ENCODE measurements at places on chromosomes 12 and 14.

DNA sequence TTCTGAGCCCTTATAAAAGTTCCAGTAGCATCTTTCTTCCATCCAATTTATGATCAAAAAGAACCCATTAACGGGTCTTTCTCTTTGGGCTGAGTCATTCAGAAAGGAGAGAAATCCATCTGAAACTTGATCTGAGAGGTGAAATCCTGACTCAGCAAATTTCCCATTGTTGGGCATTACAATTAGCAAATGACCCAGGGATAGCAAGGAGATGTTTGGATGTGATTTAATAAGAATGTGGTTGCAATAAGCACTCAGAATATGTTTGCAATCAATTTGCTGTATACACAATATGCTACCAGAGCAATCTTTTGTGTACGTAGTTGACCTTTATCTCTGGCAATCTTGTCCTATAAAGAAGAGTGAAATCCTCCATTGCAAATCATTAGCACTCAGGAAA, 122.7 kb downstream of the CCDC60 start:
- DNase-seq, result no peak

GRCh38 chr12:42140901-42141300, 3.8 kb downstream of the GXYLT1 start:
- no peak for DNase-seq

GRCh38 chr12:115134298-115134697, 450.3 kb upstream of the TBX3 start:
- no peak for DNase-seq

DNA sequence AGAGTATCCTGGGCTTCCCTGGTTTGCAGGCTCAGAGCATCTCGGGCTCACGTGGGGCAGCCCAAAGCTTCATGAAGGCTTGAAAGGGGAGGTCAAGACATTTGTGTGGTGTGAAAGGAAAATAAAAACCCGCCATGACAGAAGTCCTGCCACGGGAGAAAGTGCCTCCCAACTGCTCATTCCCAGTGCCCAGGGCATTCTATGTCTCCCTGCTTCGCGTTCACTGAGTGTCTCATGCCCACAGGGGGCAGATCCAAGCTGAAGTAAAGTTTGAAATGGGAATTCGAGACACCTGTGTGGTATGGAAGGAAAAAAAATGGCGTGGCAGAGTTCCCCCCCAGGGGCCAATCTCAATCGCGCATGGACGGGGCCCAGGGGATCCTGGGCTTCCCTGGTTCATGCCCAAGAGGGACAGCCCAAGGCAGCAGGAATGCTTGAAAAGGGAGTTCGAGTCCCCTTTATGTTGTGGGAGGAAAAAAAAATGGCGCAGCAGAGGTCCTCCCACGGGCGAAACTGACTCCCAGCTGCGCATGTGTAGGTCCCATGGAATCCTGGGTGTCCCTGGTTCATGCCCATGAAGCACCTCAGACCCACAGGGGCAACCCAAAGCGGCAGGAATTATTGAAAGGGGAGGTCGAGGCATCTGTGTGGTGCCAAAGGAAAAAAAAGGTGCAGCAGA, 576.7 kb downstream of the ALG10 start:
- no peak for DNase-seq

GRCh38 chr14:28589792-28590191, 176.8 kb upstream of the FOXG1 start:
- DNase-seq, result no peak

- no peak for DNase-seq
These were observed 3.3 kb downstream of the CNOT2 start for GRCh38 chr12:70246580-70246979.

GRCh38 chr12:131555197-131555846, 155.6 kb upstream of the SFSWAP start:
- DNase-seq, result no peak

GRCh38 chr12:16583969-16584745, 21.8 kb downstream of the LMO3 start:
- DNase-seq, result no peak

GRCh38 chr14:82854901-82855300, 1321.2 kb upstream of the SEL1L start:
- DNase-seq, result no peak

GRCh38 chr12:132142679-132143335, 1.3 kb downstream of the DDX51 start:
- no peak for DNase-seq

GRCh38 chr12:51023625-51024382, 2.4 kb downstream of the SLC11A2 start:
- no peak for DNase-seq

DNA sequence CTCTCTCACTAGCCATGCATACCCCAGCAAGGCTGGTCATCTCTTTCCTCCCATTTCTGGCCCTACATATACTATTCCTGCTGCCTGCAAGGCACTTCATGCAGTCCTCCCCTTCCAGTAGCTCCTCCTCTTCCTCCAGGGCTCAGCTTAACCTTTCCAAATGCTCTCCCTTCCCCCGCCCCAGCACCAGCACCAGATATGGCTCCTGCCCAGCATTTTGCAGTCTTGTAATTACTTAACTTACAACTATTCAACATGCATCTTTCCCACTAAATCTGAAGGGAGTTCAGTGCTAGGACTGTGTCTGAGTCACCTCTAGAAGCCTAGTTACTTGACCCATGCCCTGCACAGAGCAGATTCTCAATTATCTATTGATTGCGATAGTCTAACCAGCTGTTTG, 1.8 kb upstream of the FBXO21 start:
- DNase-seq, result no peak

DNA sequence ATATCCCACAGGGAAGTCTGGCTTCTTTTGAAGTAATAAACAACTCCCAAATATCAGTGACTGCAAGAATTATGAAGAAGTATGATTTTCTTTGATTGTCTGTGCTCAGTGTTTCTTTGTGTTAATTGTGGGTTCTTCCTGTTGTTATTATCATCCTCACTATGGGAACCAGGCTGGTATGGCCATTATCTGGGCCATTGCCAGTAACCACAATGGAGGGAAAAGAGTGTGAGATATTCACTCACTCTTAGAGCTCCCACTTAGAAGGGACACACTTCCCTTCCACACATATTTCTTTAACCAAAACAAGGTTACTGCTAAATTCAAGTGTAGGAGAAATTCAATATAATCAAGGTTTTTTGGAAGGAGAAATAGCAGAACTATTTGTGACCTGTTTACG, 503.7 kb downstream of the SLC6A15 start:
- no peak for DNase-seq

DNA sequence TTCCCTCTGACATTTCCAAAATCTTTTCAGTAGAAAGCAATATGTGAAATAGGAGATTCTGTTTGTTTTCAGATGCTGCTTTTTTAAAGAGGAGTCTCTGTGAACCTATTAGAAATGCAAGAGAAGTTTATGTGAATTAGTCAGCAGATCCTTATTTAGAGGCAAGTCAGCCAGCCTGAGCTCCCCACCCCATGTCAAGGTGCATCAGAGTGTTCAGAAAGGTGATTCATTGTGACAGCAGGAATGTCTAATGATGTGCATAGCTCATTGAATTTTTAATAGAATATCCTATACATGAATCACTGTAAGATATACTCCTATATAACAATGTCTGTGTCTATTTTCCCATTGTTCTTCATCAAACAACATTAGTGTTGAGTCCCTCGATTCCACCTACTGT, 1222.4 kb upstream of the USP15 start:
- DNase-seq, result no peak

DNA sequence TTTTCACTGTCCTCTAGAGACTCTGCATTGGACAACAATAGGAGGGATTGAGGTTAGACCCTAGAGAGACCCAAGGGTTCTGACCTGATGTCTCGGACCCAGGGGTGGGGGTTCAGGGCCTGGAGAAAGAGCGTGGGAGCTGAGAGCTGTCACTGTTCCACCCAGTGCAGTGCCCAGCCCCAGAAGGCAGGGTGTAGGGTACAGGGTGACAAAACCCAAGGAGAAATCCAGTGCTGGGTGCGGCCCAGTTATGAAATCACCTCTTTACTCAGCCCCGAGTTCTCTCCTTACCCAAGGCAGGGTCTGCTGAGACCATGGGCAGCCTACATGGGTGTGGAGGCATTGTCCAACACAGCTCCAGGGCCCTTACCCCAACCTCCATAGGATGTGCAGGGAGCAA, 2.6 kb downstream of the AQP2 start:
- DNase-seq, result no peak

DNA sequence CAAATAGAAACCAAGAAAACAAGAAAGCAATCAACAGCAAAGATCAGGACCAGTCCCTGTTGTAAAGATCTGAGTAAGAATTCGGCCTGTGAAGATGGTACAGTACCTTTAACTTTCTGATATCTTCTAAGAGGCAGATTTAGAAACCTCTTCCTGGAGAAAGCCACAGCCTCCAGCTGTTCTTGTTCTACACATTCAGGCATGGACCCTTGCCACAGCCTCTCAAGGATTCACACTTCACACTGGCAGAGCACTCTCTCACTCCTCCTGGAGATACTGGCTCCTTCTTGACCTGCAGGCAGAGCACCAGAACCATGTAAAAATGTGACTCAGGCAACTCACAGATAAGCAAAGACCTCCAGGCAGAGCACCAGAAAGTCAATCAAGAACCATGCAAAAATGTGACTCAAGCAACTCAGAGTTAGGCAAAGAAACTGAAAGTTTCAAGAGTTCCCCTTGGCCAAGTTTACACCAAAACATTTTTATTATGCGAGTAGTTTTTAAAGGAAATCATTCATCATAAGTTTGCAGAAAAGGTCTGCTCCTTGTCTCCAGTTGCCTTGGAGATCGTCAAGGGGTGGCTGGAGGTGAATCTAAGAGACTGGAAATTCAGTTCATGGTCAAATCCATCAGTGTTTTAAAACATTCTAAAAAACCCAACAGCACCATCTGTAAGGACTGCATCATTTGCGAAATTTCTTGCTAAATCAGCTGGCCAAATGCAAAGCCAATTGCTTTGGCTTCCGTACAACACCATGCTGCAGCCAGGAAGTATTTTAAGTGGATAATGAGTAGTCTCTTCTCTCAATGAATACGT, 119.3 kb upstream of the MDM1 start:
- no peak for DNase-seq

GRCh38 chr12:13981296-13981962, at the start of gene GRIN2B:
Gene GRIN2B (minus strand): TSS chr12:13981602. CDS start chr12:13866208, 115,394 bp downstream.
- DNase-seq, result no peak

DNA sequence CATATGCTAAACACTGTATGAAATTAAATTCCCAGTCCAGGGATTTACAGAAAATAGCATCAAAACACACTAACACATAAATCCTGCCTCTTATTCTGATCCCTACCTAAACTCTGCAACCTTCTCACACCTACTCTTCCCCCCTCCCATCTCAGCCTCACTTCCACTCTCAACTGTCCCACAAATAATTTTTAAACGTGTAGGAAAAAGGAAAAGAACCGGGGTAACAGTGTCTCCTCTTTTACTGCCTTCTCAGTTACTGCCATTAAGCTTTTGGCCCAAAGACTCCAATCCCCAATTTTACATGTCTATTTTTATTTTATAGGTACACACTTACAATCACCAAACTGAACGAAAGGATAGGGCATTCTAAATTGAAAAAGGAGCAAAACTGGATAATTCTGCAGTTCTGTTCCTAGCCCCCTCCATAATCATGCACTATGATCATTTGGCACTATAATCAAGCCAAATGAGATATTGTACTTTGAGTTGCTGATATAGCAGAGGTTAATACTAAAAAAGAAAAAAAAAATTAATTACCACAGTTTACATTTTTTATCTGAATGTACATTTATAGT, 2.9 kb downstream of the DUSP16 start:
- DNase-seq, result no peak

- no peak for DNase-seq
These were observed at the start of gene OAS1 for GRCh38 chr12:112906712-112907414. Gene OAS1 (plus strand): TSS chr12:112906962. CDS start chr12:112907040, 78 bp downstream.

- no peak for DNase-seq
These were observed 92.8 kb upstream of the TMTC2 start for GRCh38 chr12:82593901-82594396.

- no peak for DNase-seq
These were observed 220.6 kb upstream of the RGS6 start for GRCh38 chr14:71711619-71712018.

DNA sequence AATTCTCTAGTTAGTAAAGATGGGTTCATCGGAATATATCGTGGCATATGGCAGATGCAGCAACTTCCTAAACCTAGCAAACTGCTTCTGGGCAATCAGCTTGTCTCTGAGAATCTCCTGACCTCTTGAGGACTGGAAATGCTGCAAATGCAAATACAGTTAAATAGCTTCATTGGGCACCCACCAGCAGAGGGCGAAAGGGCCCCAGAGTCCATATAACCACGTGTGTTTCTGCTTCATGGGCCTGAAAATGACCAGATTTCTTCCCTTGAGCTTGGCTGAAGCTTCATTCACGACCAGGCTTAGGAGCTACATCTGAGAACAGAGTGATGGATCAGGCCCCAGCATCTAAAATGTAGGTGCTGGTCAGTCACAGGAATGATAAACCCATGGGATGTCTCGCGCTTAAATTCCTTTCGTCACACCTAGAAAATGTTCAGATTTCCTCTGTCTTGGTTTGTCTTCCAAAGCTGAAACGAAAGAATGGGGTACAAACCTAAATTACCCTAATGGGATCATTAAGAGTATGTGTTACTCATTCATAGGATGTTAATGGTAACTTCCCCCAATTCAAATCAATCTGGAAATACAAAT, 1482.5 kb upstream of the TMEM132C start:
- peak; percentile 58 for DNase-seq

DNA sequence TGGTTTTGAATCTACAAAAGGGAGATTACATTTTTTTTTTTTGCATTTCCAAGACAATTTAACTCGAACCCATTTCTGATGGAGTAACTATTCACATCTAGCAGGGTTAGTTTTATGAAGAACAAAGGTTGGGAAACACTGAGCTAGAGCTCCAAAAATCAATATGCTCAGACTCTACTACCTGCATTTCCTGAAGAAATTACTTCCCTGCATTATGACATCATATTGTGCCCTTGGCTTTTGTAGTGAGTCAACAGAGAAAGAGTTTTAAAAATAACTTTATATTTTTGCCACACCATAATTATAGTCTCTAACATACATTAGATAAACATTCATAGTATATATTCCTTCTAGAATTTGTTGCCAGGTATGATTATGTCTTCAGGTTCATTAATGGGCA, 14.8 kb downstream of the GRIP1 start:
- DNase-seq, result no peak

DNA sequence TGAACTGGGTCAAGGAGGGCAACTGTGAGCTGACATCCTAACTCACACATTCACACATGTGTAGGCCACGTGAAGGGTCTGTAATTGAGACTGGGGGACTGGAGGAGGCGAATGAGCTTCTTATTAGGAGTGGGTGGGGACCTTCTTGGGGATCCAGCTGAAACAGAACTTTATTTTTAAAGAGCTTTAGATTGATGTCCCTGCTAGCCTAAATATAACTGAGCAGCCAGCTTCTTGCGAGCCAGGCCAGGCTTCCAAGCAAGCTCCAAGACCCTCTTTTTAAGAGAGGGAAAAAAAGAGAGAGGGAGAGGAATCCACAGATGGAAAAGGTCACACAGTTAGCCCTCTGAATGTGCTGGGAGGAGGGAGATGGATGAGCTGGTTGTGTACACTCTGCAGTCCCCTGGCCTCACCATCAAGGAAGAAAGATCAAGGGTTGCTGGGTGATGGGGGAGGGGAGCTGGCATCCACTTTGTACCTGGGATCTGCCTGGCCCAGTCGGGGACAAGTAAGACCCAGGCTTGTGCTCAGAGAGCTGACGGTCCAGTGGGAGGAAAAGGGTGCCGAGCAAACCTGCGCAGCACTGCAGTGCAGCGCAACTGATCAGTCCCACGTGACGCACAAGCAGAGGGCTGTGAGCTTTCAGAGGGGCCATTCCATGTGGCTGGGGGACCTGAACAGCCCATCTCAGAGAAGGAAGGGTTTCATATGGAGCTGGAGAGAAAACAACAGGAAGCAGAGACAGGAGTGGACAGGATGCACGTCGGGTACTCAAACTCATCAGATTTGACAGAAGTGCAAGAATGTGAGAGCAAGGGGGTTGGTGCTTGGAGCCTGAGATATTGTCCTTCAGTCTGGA, 154.5 kb downstream of the ZFP36L1 start:
- DNase-seq, result no peak

GRCh38 chr12:2616763-2617162, 178.0 kb upstream of the FKBP4 start:
- DNase-seq, result no peak
